ENCODE measurements at places on chromosomes 16 and 17.

DNA sequence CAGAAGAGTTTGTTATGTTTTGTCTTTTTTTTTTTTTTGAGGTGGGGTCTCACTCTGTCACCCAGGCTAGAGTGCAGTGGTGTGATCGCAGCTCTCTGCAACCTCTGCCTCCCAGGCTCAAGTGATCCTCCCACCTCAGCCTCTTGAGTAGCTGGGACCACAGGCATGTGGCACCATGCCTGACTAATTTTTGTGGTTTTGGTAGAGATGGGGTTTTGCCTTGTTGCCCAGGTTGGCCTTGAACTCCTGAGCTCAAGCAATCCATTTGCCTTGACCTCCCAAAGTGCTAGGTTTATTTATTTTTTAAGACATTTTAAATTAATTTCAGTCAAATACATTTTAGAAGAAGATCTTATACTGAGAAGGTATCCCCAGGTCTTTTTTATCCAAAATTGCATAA lies 366.7 kb downstream of the KCNJ2 start:
- DNase-seq = no peak

DNA sequence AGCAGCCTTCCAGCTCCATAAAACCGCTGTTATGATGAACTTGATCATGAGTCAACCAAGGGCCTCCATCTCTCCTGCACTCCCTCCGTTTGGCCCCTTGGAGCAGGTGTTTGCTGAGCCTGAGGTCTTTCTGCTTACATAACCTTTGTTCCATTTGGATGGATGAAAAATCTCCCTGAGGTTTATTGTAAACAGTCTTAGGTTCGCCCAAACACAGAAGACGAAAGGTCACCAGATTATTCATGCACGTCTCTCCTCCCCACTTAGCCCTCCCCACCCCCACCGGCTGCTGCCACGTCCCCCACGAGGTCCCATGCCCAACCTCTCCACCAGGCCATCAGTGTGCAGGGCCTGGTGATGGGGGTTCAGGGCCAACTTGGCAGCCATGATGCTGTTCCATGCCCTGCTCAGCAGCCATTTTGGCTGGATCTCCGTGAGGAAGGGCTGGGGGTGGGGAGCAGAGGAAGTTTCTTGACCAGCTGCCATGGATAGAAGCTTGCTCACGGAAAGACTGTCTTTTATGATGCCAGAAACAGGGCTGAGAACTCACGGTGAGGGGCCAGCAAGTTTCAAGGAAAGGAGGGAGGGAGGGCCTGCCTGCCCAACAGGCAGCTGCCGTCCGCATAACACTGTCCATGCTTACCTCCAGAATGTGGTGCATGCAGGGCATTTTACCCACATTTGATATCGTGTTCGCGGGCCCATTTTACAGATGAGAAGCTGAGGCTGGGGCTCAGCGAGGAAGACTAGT lies 47.8 kb upstream of the FOXF1 start:
- no peak for DNase-seq

DNA sequence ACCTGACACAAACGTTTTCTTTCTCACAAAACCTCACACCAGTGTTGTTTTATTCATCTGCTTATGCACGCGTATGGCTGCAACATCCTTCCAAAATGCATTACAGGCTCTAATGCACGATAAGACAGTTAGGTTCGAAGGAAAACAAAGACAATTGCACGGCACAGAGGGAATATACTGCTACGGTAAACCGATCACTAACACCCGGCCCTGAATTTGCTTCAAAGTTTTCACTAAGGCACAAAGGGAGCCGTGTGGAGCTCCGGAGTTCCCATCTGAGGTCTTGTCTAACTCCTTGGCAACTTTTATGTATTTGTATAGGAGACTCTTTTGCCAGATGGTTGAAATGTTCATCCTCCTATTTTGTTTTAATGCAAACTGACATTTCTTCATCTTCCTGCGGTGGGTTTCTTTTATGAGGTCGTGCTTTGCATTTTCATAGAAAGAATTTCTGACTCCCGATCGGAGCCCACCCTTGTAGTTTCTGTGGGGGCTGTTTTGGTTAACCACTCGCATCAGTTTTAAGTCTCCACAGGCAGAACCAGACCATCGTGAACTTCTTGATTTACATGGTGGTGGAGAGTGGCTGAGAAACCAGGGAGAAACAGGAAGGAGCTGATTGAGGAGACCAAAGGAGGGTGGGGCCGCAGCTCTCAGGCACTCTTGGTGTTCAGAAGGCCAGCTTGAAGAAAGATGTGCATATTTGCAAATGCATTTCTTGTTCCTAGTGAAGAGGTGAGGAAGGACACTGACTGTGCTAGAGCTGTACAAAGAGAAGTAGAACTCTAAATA lies 516.8 kb downstream of the MAF start:
- DNase-seq = no peak

- no peak for DNase-seq
Measured at GRCh38 chr16:1876468-1876867, 4.5 kb upstream of the MEIOB start.

- no peak for DNase-seq
Measured at GRCh38 chr16:71672125-71672524, 46.1 kb downstream of the MARVELD3 start.

- DNase-seq = no peak
Measured at GRCh38 chr17:74815550-74816370, 39.6 kb upstream of the NAT9 start.

- no peak for DNase-seq
Measured at GRCh38 chr16:46854846-46855245, 23.9 kb upstream of the C16orf87 start.

- DNase-seq = peak; percentile 46
Measured at GRCh38 chr16:52128361-52128760, 418.6 kb downstream of the TOX3 start.

- no peak for DNase-seq
Measured at GRCh38 chr17:27333410-27333980, 39.6 kb downstream of the WSB1 start.

- DNase-seq = peak; percentile 26
Measured at GRCh38 chr17:55295411-55296170, 30.8 kb downstream of the HLF start.

GRCh38 chr16:11066261-11066870 lies 122.0 kb downstream of the CLEC16A start:
- DNase-seq = no peak

DNA sequence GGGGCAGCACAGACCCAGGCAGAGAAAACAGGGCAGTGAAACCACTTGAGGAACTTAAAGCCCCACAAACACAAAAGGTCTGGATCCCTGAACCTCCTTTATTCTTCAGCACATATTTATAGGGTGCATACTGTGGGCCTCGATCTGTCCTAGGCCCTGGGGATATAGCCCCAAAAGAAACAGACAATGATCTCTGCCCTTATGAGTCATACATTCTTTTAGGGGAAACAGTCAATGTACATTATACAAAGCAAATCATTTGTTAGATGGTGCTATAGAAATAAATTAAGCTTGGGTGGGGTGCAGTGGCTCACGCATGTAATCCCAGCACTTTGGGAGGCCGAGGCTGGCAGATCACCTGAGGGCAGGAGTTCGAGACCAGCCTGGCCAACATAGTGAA lies 10.0 kb upstream of the HES7 start:
- no peak for DNase-seq

DNA sequence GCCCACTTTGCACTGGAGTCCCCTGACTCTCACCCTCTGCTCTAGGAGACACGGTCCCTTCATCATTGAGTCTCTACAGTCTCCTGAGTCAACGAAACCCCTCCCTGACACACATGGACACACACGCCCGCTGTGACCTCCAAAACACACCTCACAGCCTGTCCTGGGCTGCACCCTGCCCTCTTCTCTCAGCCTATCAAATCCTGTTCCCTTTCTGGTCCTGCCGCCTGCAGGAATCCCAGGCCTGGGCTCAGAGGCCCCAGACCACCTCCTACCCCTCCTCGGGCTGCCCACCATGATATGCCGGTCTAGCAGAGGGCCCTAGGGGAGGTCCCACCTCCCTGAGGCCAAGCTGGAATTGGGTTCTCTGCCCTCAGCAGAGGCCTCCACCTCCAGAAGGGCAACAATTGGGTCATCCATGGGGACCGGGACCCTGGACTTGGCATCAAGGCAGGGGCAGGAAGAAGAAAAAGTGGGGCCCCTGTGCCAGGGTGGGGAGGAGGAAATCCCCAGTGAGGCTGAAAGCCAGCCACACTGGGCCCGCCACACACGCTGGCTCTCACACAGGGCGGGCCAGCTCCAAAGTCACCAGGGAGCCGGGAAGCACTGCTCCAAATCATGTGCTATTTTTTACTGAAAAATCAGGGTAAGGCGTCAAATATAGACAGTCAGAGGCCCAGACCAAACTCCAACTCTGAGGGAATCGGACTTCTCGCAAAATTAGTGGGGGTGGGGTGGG lies 3.4 kb downstream of the PPP1R9B start:
- no peak for DNase-seq

DNA sequence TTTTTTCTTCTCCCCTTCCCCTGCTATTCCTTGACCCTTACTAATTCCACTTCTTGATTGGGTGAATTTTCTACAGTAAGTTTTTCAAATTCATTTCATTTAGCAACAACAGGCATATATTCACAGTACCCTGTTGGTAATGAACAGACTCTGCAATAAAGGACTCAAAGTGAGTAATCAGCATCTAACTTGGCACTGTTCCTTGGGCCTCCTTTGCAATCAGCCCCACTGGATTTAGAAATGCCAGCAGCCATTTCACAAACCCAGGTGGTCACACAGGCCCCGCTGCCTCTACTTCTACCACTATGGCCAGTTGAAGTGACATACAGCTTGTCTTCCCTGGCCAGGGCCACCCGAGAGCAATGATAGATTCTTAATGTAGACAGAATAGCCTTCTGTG lies 113.8 kb downstream of the CYB561 start:
- peak; percentile 4 for DNase-seq

GRCh38 chr17:31535581-31535981 lies 144.1 kb downstream of the RAB11FIP4 start:
- no peak for DNase-seq

- DNase-seq = no peak
Measured at GRCh38 chr17:82878527-82878926, 38.7 kb upstream of the ZNF750 start.

DNA sequence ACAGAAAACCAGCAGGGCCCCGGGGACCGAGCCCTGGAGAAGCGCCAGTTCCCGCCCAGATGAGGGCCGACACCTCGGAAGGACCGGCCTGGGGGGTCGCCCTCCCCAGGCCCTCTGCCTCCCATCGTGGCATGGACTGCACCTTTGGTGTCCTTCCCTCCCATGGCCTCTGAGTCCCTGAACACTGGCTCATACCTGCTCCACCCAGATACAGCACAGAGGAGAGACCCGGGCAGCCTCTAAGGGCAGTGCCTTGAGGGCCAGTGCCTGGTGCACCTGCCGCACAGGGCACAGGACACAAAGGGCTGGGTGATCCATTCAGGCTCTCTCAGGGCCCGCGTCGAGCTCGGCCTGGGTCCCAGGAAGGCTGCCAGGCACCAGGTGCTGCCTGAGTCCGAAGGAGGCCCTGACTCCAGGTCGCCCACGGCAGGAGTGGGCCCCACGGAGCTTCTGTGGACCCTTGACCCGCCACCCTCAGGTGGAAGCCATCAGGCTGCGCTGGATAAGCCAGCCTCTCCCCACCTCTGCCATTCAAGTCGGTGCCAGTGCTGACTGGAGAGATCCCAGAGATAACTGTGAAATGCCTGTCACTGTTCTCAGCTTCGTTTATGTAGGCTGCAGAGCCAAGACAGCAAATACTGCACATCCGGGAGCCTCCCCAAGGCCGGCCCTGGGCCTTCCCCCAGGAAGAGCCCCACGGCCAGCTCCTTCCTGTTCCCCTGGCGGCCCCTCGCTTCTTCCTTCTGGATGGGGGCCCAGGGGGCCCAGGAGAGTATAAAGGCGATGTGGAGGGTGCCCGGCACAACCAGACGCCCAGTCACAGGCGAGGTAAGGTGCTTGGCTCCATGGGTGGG lies at the start of gene ZG16B:
Gene ZG16B (plus strand): TSS at position 803 of the 854 bp plus-strand sequence. CDS start 139 bp downstream, outside the sequence.
- DNase-seq = no peak

DNA sequence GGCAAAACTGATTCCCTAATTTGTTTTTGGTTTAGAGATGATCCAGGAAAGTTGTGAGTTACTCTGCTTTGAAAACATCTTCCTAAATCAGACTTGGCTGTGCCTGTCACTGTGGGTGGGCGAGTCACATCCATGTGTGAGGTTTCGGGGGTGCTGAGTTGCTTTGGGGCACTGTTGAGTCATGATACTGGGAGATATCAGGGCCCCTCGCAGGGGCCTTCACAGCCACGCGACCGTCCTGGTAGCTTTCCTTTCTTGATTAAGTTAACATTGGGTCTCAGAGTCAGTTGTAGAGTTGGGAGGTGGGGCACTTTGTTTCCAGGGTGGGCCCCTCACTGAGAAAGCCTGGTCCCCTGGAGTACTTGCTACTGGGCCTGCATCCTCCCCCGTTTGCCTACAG lies 58.3 kb upstream of the LGALS9 start:
- no peak for DNase-seq

- DNase-seq = no peak
Measured at GRCh38 chr17:49976163-49976827, 7.3 kb downstream of the DLX4 start.
